ENCODE measurements at places on chromosomes 11 and 22. TPM values are rescaled to one million over a fixed set of nuclear protein-coding genes. Genes with fewer than 3 reads are reported as not detected.

The MGAT3 gene
- total RNA-seq: not detected

The TXNRD2 gene
- 124 TPM for total RNA-seq

The SEPTIN3 gene
- under 0.01 TPM for total RNA-seq

The MTFP1 gene
- 35.9 TPM for total RNA-seq

The TIGD3 gene
- total RNA-seq: 0.33 TPM

The TPBGL gene
- not detected for total RNA-seq

The GGTLC2 gene
- not detected for total RNA-seq

The ALDH3B1 gene
- 2.0 TPM for total RNA-seq

The MS4A7 gene
- not detected for total RNA-seq

The MS4A3 gene
- total RNA-seq: not detected

The SLC29A2 gene
- total RNA-seq: 0.65 TPM

The SLC2A11 gene
- 8.2 TPM for total RNA-seq

The NLRP6 gene
- total RNA-seq: not detected

The SPTY2D1 gene
- 19.9 TPM for total RNA-seq

The CCDC73 gene
- not detected for total RNA-seq

The ALX4 gene
- not detected for total RNA-seq

The DGCR6 gene
- total RNA-seq: 2.3 TPM

The OR6T1 gene
- not detected for total RNA-seq

The SCN4B gene
- total RNA-seq: under 0.01 TPM

The KRTAP5-11 gene
- total RNA-seq: not detected

The MYBPC3 gene
- not detected for total RNA-seq

The SLC6A5 gene
- not detected for total RNA-seq

The BDNF gene
- 3.9 TPM for total RNA-seq

The OR8K1 gene
- total RNA-seq: not detected

The EHF gene
- total RNA-seq: not detected

The UBQLNL gene
- 0.10 TPM for total RNA-seq

The FAM83F gene
- not detected for total RNA-seq

The LINC01488 gene
- not detected for total RNA-seq

The CALCA gene
- not detected for total RNA-seq

The CLDN5 gene
- total RNA-seq: 510 TPM

The OR10A2 gene
- total RNA-seq: not detected

The SLC1A2 gene
- not detected for total RNA-seq

The C22orf42 gene
- not detected for total RNA-seq

The KRTAP5-8 gene
- not detected for total RNA-seq

The NAALAD2 gene
- total RNA-seq: 0.29 TPM

The IGSF9B gene
- 0.29 TPM for total RNA-seq
